ENCODE measurements at places on chromosomes 2 and 18. TPM values are rescaled to one million over a fixed set of nuclear protein-coding genes. Genes with fewer than 3 reads are reported as not detected.

XDH gene
- 0.68 TPM for polyA plus RNA-seq

FOXI3 gene
- 6.8 TPM for polyA plus RNA-seq

MAP3K19 gene
- not detected for polyA plus RNA-seq

DYSF gene
- polyA plus RNA-seq, result 5.8 TPM

C18orf32 gene
- 17.3 TPM for polyA plus RNA-seq

PJVK gene
- 1.8 TPM for polyA plus RNA-seq

DNA sequence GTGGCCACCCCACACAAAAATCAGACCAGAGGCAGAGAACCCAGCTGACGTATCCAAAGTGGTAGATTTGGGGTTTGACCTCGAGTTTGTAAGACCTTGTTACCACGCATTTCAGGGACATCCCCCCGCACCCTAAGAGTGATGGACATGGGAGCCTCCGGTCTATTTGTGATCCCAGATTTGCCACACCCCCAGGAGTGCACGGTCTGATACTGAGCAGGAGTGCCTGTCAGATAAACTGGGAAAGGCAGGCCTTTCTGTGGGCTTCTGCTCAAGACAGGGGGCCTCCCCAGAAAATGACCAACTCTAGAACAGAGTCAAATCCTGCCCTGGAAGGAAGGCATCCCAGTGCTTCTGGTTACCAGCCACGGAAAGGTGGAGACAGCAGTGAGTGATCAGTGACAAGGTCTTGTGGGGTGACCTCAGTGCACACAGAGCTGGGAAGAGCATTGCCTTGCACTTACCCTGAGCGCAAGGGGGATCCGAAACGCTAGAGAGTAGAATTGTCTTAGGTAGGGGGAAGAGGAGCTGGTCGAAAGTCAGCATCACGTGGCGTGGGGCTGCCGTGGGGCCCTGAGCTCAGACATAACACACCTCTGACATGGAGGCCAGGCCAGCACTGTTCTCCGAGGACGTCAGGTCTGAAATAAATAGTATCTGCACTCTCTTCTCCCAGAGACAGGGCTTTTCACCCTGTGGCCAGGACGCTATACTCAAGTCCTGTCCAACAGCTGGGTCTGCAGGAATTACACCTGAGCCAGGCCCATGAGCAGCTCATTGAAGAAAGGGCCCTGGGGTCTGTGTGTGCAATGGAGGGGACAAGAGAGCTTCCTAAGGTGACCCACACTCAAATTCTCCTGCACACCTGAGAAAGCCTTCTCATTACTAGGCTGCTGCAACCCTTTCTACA is 242.4 kb upstream of the SALL3 start:
- H3K4me1 ChIP-seq, result no peaks in the 10 kb centered on the region
- H3K4me3 ChIP-seq, result no peak overlapping the region
- no peaks in the 10 kb centered on the region for H3K27me3 ChIP-seq
- no peak for DNase-seq

GRCh38 chr2:183359867-183360266 is 235.6 kb downstream of the NUP35 start:
- no peak overlapping the region for H3K27ac ChIP-seq
- no peak for DNase-seq
- H3K4me1 ChIP-seq, result no peaks in the 10 kb centered on the region
- no peaks in the 10 kb centered on the region for H3K27me3 ChIP-seq
- no peaks in the 10 kb centered on the region for H3K36me3 ChIP-seq
- H3K4me3 ChIP-seq, result no peak overlapping the region

GRCh38 chr18:11175266-11175979 is 26.1 kb upstream of the PIEZO2 start:
- DNase-seq, result no peak
- H3K36me3 ChIP-seq, result no peaks in the 10 kb centered on the region
- H3K27ac ChIP-seq, result no peak overlapping the region
- H3K4me3 ChIP-seq, result no peak overlapping the region

GRCh38 chr2:230779126-230779525 is 66.5 kb downstream of the CAB39 start:
- H3K4me3 ChIP-seq, result no peak overlapping the region
- H3K4me1 ChIP-seq, result no peaks in the 10 kb centered on the region

- H3K36me3 ChIP-seq, result peaks cover 6% of the 10 kb centered on the region
- H3K4me1 ChIP-seq, result no peaks in the 10 kb centered on the region
- peak; percentile 14 for DNase-seq
- H3K4me3 ChIP-seq, result no peak overlapping the region
Observed at GRCh38 chr2:3113122-3113521, 264.5 kb downstream of the EIPR1 start.

DNA sequence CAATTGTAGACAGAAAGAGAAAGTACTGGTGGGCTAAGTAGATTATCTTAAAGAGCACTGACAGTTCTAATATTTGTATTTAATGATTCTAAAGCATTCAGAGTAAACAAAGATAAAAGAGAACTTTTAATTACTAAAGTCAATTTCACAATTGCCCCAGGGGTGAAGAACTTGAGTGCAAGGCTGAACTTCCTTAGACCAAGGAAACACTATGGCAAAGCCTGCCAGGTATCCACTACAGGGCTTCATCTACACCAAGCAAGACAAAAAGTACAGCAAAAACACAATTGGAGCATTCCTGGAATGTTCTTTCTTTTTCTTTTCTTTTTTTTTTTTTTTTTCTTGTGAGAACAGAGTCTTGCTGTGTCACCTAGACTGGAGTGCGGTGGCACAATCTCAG is 46.9 kb upstream of the NDUFV2 start:
- no peak overlapping the region for H3K4me3 ChIP-seq
- no peaks in the 10 kb centered on the region for H3K4me1 ChIP-seq

DNA sequence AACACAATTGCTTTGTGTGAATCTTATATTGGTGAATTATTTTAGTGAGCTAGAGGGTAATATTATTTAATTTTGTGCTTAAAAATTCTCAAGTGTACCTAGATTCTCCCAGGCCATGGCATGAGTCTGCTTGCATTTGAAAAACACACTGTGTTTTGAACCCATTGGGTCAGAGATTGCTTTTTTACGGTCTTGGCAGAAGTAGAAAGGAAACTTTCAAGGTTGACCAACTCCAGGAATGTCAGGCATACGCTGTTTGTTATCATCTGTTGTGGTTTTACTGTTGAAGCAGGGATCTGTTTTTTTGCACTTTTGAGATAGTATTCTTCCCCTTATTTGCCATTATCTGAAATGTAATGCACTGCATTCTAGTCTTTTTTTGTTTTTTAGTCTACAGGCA is 377.4 kb downstream of the RPRM start:
- H3K4me1 ChIP-seq, result no peaks in the 10 kb centered on the region
- no peaks in the 10 kb centered on the region for H3K27me3 ChIP-seq
- no peak for DNase-seq

- no peaks in the 10 kb centered on the region for H3K4me1 ChIP-seq
- no peaks in the 10 kb centered on the region for H3K36me3 ChIP-seq
- no peaks in the 10 kb centered on the region for H3K27me3 ChIP-seq
- DNase-seq, result no peak
Observed at GRCh38 chr2:208150956-208151355, 5.0 kb upstream of the CRYGB start.

GRCh38 chr2:122105171-122105876 is 349.9 kb downstream of the TSN start:
- H3K4me3 ChIP-seq, result no peak overlapping the region
- H3K27me3 ChIP-seq, result no peaks in the 10 kb centered on the region
- DNase-seq, result no peak
- H3K36me3 ChIP-seq, result no peaks in the 10 kb centered on the region

- no peak overlapping the region for H3K27ac ChIP-seq
- no peak for DNase-seq
- H3K36me3 ChIP-seq, result no peaks in the 10 kb centered on the region
- no peaks in the 10 kb centered on the region for H3K27me3 ChIP-seq
- H3K4me1 ChIP-seq, result no peaks in the 10 kb centered on the region
- H3K4me3 ChIP-seq, result no peak overlapping the region
Observed at GRCh38 chr2:98811766-98812165, 80.8 kb upstream of the MGAT4A start.

DNA sequence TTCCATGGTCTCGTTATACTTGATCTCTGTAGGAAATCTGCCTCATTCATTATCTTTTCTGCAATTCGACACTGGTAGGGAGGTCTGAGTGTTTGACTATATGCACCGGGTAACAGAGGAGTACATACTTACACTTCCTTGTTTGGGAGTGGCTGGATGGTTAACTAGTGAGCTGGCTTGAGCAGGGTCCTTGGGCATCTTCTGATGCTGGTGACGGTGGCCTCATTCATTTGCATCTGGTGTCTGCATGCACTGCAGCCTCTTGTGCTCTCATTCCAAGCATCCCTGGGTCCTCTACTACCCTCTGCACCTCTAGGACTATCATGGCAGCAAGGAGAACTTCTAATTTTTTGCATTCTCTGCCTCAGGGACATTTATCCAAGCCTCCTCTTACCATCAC is 100.0 kb upstream of the TCF4 start:
- H3K27me3 ChIP-seq, result no peaks in the 10 kb centered on the region
- H3K27ac ChIP-seq, result no peak overlapping the region
- DNase-seq, result no peak
- no peak overlapping the region for H3K4me3 ChIP-seq

DNA sequence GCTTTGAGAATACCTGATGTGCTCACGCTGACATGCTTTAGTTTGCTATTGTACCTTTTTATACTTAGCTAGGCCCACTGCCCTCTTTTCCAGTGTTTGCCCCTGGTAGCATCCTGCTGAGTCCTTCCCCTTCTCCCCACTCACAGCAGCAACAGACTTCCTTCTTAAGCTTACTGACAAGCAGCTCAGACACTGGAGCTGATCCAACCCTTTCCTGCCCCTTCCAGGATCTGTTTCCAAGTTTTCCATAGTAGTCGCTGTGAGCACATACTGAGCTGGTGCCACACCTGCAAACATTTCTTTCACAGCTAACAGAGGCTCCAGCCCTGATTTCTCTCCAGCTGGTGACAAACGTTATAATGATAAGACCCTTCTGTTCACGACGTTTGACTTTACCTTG is 991.4 kb upstream of the CELF4 start:
- H3K4me3 ChIP-seq, result no peak overlapping the region
- no peak for DNase-seq
- no peaks in the 10 kb centered on the region for H3K36me3 ChIP-seq
- H3K27me3 ChIP-seq, result no peaks in the 10 kb centered on the region

DNA sequence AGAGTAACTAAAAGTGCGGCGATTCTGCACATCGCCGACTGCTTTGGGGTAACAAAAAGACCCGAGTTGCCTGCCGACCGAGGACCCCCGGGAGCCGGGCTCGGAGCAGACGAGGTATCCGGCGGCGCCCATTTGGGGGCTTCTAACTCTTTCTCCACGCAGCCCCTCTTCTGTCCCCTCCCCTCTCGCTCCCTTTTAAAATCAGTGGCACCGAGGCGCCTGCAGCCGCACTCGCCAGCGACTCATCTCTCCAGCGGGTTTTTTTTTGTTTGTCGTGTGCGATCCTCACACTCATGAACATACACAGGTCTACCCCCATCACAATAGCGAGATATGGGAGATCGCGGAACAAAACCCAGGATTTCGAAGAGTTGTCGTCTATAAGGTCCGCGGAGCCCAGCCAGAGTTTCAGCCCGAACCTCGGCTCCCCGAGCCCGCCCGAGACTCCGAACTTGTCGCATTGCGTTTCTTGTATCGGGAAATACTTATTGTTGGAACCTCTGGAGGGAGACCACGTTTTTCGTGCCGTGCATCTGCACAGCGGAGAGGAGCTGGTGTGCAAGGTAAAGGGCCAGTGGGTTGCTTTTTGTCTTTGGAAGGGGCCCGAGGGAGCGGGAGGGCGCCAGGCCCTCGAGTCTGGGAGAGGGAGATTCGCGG is 1.4 kb downstream of the TRIB2 start:
- peaks cover 4% of the 10 kb centered on the region for H3K36me3 ChIP-seq
- DNase-seq, result no peak
- H3K4me1 ChIP-seq, result peaks cover 10% of the 10 kb centered on the region
- peak overlapping the region; percentile 88 for H3K4me3 ChIP-seq

- H3K4me1 ChIP-seq, result no peaks in the 10 kb centered on the region
- H3K27me3 ChIP-seq, result no peaks in the 10 kb centered on the region
- no peak overlapping the region for H3K4me3 ChIP-seq
Observed at GRCh38 chr2:213261715-213262114, 22.5 kb upstream of the SPAG16 start.

DNA sequence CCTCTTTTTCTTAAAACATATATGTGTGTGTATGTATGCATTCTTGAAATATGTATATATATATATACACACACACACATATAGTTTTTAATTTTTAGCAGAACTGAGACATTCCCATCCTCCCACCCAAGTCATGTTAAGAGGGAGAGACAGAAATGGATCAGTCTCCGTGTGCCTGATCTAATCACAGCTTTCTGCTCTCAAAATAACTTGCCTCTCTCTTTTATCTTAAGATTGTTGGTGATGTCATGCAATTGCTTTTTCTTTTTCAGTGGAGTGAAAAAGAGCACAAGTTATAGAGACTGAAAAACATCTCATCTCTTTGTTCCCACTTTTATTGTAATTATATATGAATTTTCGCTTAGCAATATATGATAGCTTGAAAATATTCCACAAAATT is 279.9 kb upstream of the DOK6 start:
- H3K4me3 ChIP-seq, result no peak overlapping the region
- H3K36me3 ChIP-seq, result no peaks in the 10 kb centered on the region
- no peaks in the 10 kb centered on the region for H3K27me3 ChIP-seq
- H3K27ac ChIP-seq, result no peak overlapping the region

DNA sequence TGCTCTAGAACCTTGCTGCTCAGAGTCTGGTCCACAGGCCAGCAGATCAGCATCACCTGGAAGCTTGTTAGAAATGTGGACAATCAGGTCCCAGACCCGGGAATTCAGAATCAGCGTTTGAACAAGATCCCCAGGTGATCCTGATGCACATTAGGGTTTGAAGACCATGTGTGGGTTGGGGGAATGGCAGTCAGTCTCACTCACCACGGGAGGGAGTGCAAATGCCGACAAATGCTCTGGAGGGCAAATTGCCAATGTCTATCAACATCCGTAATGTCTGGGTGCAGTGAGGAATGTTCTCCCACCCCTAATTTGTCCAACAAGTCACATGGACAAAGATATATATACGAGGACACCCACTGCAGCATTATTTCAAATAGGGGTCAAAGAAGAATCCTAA is 34.5 kb downstream of the INPP5D start:
- H3K27ac ChIP-seq, result no peak overlapping the region
- no peaks in the 10 kb centered on the region for H3K4me1 ChIP-seq
- no peaks in the 10 kb centered on the region for H3K36me3 ChIP-seq
- DNase-seq, result no peak

GRCh38 chr2:27914041-27914804 is 23.7 kb downstream of the BABAM2 start:
- H3K27ac ChIP-seq, result no peak overlapping the region
- DNase-seq, result no peak
- no peaks in the 10 kb centered on the region for H3K4me1 ChIP-seq
- no peak overlapping the region for H3K4me3 ChIP-seq

GRCh38 chr2:177363332-177363731 is 29.2 kb upstream of the AGPS start:
- no peaks in the 10 kb centered on the region for H3K36me3 ChIP-seq
- DNase-seq, result no peak
- H3K4me3 ChIP-seq, result no peak overlapping the region
- H3K4me1 ChIP-seq, result no peaks in the 10 kb centered on the region

GRCh38 chr2:48948400-48949125 is 193.0 kb upstream of the LHCGR start:
- no peak overlapping the region for H3K27ac ChIP-seq
- no peak overlapping the region for H3K4me3 ChIP-seq
- no peaks in the 10 kb centered on the region for H3K36me3 ChIP-seq
- H3K4me1 ChIP-seq, result no peaks in the 10 kb centered on the region
- DNase-seq, result no peak

Data from H1 (cell line).